ENCODE measurements at places on chromosomes 7 and 10.

- no peak for DNase-seq
Measured at GRCh38 chr10:21746118-21746517, 212.1 kb downstream of the MLLT10 start.

DNA sequence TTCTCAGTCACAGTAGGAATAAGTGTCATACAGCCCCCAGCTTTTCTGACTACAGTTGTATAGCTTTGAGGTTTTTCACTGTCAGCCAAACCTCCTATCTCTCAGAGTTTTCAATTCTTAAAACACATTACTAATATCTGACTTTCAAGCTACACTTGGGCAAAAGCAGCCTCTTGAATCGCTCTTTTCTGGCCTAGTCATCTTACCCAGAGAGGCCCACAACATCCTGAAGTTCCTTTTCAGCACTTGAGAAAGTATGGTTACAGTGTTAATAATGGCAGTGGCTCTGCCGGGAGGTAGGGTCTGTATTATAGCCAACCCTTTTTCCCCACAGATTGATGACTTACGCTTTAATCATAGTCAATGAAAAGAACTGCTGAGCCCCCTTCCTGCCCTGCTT lies 181.0 kb downstream of the LRRC4 start:
- no peak for DNase-seq

GRCh38 chr10:33123680-33124079 lies 165.7 kb upstream of the ITGB1 start:
- DNase-seq, result no peak

DNA sequence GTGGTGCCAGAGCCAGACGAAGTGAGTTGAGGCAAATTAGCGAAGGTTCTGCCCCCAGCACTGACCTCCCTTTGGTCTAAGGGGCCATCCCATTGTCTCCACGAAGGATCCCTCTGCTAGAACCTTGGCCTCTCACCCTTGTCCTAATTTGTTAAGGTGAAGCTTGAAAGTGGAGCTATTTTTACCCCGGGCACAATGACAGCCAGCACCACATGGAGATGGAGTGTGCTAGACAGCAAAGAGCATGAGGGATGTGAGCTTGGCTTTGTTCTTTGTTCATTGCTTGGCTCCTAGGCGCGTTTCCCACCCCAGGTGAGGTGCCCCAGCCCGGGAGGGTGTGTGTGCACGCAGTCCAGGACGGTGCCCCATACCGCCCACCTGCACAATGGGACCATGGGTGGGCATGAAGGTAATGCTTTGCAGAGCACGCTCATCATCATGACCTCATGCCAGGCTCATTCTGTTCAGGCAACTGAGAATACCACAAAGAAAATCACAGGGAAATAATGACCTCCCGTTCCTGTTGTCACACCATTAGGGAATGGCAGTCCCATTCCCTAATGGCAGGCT lies 361.0 kb upstream of the FZD8 start:
- DNase-seq, result no peak

- DNase-seq, result peak; percentile 82
Measured at GRCh38 chr10:101018600-101019439, 12.1 kb downstream of the PDZD7 start.

DNA sequence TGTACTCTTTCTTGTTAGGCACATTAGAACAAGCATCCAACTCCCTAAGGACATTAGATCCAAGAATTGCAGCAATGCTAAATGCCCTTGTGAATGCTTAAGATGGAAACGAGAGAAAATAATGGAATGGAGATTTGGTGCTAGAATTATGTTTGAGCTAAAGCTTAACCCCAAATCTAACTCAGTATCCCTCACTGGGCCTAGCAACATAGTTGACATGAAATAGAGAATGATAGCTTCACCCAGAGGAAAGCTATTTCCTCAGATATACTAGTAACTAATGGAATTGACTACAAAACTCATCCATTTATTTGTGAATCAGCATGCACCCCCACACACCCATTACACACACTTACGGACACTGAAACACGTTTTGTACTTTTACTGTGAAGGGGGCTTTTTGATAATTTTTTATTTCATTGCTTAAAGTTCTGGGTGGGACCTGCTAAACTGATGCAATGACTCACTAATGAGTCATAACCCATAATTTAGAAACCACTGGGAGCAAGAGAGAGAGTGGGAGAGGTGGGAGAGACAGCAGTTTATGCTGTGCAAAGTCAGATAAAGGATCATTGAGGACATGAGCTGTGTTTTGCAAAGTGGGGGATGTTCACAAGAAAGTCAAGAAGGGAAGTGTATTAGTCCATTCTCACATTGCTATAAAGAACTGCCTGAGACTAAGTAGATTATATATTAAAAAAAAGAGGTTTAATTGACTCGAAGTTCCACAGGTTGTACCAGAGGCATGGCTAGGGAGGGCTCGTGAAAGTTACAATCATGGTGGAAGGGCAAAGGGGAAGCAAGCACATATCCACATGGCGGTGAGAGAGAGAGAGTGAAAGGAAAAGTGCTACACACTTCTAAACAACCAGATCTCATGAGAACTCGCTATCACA lies 382.7 kb downstream of the SFMBT2 start:
- DNase-seq, result no peak

DNA sequence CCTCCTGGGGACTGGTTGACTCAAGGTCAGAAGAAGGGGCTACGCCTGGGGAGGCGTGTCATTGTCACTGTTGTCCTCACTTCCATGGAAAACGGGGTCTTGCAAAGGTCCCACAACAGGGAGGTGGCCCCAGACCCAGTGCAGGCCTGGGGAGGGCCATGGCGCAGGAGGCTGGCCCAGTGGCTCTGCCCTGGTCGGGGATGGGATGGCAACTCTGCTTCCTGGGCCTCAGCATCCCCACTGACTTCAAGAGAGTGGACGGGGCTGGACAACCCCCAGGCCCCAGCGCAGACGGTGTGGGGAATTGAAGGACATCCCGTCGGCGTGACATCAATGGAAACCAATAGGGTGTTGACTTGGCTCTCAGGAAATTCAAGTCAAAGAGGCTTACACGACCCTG lies 35.2 kb downstream of the MICALL2 start:
- DNase-seq, result no peak

DNA sequence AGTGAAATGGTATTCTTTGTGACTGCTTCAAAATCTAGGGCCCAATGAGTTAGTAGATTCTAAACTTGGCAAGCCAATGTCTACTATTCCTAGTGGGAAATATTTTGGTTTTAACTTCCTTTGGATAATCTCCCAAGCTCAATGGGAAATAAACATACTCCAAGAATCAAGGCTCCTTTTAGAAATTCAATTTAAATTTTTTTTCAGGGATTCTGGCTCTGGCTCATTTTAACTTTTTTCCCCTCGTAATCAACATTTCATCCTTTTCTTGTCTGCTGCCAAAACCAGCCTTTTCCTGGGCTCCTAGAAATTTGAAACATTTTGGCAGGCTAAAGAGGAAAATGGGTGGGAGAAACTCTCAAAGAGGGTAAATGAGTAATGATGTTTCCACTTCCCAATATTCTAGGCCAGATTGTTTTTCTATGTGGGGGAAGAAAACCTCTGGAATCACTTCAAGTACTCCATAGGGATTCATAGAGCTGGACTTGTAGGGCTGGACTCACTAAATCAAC lies 85.6 kb upstream of the AGR3 start:
- DNase-seq, result no peak

GRCh38 chr10:17891435-17891834 lies 60.3 kb upstream of the SLC39A12 start:
- no peak for DNase-seq

GRCh38 chr7:126818393-126819196 lies 434.1 kb downstream of the GRM8 start:
- DNase-seq, result no peak

GRCh38 chr10:17426263-17426750 lies 28.1 kb downstream of the ST8SIA6 start:
- DNase-seq, result no peak

DNA sequence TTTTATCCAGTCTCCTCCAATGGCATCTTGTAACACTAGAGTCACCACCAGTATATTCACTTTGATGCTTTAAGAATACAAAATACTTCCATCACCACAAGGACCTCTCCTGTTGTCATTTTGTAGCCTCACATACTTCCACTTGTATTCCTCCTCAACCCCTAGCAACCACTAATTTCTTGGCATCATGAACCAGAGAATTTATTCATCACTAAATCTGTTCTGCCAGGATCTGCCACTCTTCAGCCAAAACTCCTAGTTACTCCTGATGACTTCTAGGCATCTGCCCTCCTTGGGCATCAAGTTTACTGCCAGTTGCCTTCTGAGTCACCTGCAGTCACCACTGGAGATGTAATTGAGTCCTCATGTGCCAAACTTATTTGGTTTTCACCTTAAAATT lies 906.8 kb downstream of the CNTNAP2 start:
- no peak for DNase-seq

DNA sequence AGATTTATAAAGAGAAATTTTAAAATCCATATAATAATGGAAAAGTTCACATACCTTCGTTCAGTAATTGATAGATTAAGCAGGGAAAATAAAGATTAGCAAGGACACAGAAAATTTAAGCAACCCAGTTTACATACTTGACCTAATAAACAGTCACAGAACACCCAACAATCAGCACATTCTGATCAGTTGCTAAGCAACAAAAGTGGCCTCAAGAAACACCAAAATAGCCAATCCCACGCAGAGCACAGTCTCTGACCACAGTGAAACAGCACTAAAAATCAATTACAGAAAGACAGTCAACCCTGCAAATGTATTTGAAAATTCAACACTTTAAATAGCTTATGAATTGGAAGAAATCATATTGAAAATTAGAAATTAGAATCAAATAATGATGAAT lies 39.3 kb upstream of the DRGX start:
- no peak for DNase-seq

GRCh38 chr7:16115374-16115773 lies 306.0 kb downstream of the CRPPA start:
- no peak for DNase-seq

- DNase-seq, result no peak
Measured at GRCh38 chr7:70597066-70597465, 534.9 kb upstream of the GALNT17 start.
